ENCODE measurements at places on chromosomes 3 and 15. TPM values are rescaled to one million over a fixed set of nuclear protein-coding genes. Genes with fewer than 3 reads are reported as not detected.

The ADAMTS17 gene
- 6.1 TPM for total RNA-seq

The ACAN gene
- total RNA-seq = 0.49 TPM

The ACOX2 gene
- 0.98 TPM for total RNA-seq

The PPM1M gene
- 6.9 TPM for total RNA-seq

The RETNLB gene
- total RNA-seq = not detected

The GOLGA8J gene
- total RNA-seq = not detected

The HTR3E gene
- total RNA-seq = not detected

The CEP19 gene
- total RNA-seq = 6.9 TPM

The USP50 gene
- total RNA-seq = 0.25 TPM

The PLA2G4D gene
- total RNA-seq = not detected

The CHSY1 gene
- total RNA-seq = 18.7 TPM

The CSPG5 gene
- 111 TPM for total RNA-seq

The P2RY1 gene
- total RNA-seq = 11.6 TPM

The SAMMSON gene
- total RNA-seq = not detected

The OR5K2 gene
- not detected for total RNA-seq

The CLDN16 gene
- total RNA-seq = 0.25 TPM

The PLSCR5 gene
- total RNA-seq = 0.25 TPM

The TRPM1 gene
- not detected for total RNA-seq

The C3orf20 gene
- not detected for total RNA-seq

The HCLS1 gene
- total RNA-seq = 0.74 TPM

The SLC2A2 gene
- not detected for total RNA-seq

The SCAANT1 gene
- not detected for total RNA-seq

The DALRD3 gene
- total RNA-seq = 38.1 TPM

The CHDH gene
- total RNA-seq = 1.2 TPM

The SMARCC1 gene
- 56.3 TPM for total RNA-seq

The RMDN3 gene
- 14.8 TPM for total RNA-seq

The TRH gene
- total RNA-seq = 4.4 TPM

The RPL35A gene
- total RNA-seq = 704 TPM

Data from temporal lobe (tissue), 4 donors.